Tibial nerve (tissue), 4 donors: ENCODE measurements at places on chromosomes 1 and 21. TPM values are rescaled to one million over a fixed set of nuclear protein-coding genes. Genes with fewer than 3 reads are reported as not detected.

The S100A7 gene
- total RNA-seq = not detected

The FAM43B gene
- 0.90 TPM for total RNA-seq

The MSH4 gene
- total RNA-seq = 0.44 TPM

The AKNAD1 gene
- total RNA-seq = 5.5 TPM

The SPOCD1 gene
- 14.1 TPM for total RNA-seq

The MARK1 gene
- 11.1 TPM for total RNA-seq

The DYRK3 gene
- 6.0 TPM for total RNA-seq

The PGLYRP3 gene
- total RNA-seq = not detected

The ERG gene
- 20.4 TPM for total RNA-seq

GRCh38 chr1:64960731-64961130 is 5.6 kb downstream of the JAK1 start:
- H3K36me3 ChIP-seq = no peaks in the 10 kb centered on the region
- no peak overlapping the region for H3K27ac ChIP-seq
- H3K4me1 ChIP-seq = peaks cover 16% of the 10 kb centered on the region
- no peak overlapping the region for H3K4me3 ChIP-seq

- H3K36me3 ChIP-seq = no peaks in the 10 kb centered on the region
- no peak for DNase-seq
- no peak overlapping the region for H3K4me3 ChIP-seq
- H3K27me3 ChIP-seq = no peaks in the 10 kb centered on the region
Observed at GRCh38 chr1:8406960-8407359, 89.0 kb downstream of the SLC45A1 start.

- peak overlapping the region; percentile 77 for H3K27ac ChIP-seq
- no peak overlapping the region for H3K4me3 ChIP-seq
- H3K27me3 ChIP-seq = no peaks in the 10 kb centered on the region
Observed at GRCh38 chr1:91846007-91846638, 39.8 kb downstream of the TGFBR3 start.

DNA sequence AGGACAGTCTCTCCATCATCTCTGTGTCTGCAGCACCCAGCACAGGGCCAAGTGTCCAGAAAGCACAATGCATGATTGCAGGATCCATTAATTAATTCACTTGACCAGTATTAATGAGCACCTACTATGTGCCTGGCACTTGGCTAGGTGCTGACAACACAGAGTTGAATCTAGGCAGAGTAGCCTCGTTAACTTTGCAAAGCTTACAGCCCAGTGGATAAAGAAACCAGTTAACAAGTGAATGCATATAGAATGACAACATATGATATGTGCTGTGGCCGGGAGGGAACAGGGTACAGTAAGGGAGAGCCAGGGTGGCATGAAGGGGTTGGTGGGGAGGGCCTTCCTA is 10.9 kb downstream of the SLC1A7 start:
- H3K27ac ChIP-seq = no peak overlapping the region
- no peak overlapping the region for H3K4me3 ChIP-seq
- no peaks in the 10 kb centered on the region for H3K27me3 ChIP-seq

- DNase-seq = no peak
- peaks cover 34% of the 10 kb centered on the region for H3K36me3 ChIP-seq
- H3K27me3 ChIP-seq = no peaks in the 10 kb centered on the region
- H3K4me1 ChIP-seq = peaks cover 29% of the 10 kb centered on the region
Observed at GRCh38 chr1:109307274-109308021, 637 bp upstream of the MYBPHL start.

DNA sequence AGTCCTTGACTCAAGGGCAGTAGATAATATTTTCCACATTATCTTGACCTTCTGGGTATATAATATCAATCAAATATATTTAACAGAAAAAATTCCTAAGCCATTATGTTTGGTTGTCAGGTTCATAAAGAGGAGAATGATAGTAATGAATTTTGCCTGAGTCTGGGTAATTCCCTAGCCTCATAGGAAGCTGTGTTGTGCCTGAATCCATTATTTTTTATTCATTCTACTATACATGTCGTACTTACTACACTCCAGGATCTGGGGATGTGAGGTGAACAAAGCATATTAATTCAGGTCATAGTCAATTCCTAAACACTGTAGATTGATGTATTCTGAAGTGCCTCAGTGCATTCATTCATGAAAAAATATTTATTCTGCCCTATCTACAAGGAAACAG is 204.2 kb downstream of the PTGER3 start:
- DNase-seq = no peak
- H3K27ac ChIP-seq = no peak overlapping the region
- H3K4me3 ChIP-seq = no peak overlapping the region
- H3K4me1 ChIP-seq = no peaks in the 10 kb centered on the region

GRCh38 chr1:235019961-235020360 is 108.7 kb downstream of the TOMM20 start:
- H3K4me1 ChIP-seq = no peaks in the 10 kb centered on the region
- no peak overlapping the region for H3K4me3 ChIP-seq

DNA sequence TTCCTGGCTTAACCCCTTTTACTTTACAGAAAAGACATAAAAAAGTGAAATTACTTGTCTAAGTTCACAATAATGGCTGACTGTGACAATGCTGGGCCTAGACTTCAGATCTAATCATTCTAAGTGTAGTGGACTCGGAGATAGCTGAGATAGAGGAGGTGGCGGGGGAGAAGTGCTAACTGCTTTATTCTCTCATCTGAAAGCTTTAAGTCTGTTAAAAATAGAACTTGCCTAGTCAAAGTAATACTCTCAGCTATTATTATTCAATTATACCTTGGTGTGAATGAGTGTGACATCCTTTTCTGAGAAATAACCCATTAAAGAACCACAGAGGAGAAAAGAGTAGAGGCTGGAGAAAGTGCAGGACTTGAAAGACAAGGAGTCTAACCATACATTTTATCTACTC is 96.1 kb upstream of the OLIG2 start:
- no peak for DNase-seq
- H3K27ac ChIP-seq = no peak overlapping the region
- no peaks in the 10 kb centered on the region for H3K36me3 ChIP-seq
- H3K4me1 ChIP-seq = no peaks in the 10 kb centered on the region
- no peaks in the 10 kb centered on the region for H3K27me3 ChIP-seq

GRCh38 chr1:68363339-68363738 is 86.4 kb downstream of the RPE65 start:
- H3K4me1 ChIP-seq = no peaks in the 10 kb centered on the region
- H3K4me3 ChIP-seq = no peak overlapping the region
- H3K36me3 ChIP-seq = no peaks in the 10 kb centered on the region
- no peak overlapping the region for H3K27ac ChIP-seq

- no peaks in the 10 kb centered on the region for H3K27me3 ChIP-seq
- H3K4me1 ChIP-seq = no peaks in the 10 kb centered on the region
- no peak overlapping the region for H3K27ac ChIP-seq
- DNase-seq = no peak
- H3K4me3 ChIP-seq = no peak overlapping the region
Observed at GRCh38 chr1:3436901-3437300, 17.6 kb upstream of the ARHGEF16 start.

DNA sequence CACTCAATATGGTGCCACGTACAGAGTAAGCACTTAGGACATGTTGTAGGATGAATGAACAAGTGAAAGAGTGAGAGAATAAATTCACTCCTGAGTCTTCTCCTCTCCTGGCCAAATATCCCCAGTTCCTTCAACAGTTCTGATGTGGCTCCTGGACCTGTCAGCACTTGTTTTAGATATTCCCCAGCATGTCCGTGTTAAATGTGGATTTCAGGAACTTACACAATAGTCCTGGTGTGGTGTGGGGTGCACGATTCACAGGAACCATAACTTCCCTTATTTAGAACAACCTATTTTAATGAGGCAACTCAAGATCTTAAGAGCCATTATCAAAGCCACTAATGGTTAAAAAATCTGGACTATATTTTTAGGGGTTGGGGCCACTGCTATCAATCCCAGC is 39.0 kb upstream of the MYSM1 start:
- H3K4me3 ChIP-seq = no peak overlapping the region
- H3K27me3 ChIP-seq = no peaks in the 10 kb centered on the region
- H3K27ac ChIP-seq = no peak overlapping the region
- H3K4me1 ChIP-seq = no peaks in the 10 kb centered on the region
- H3K36me3 ChIP-seq = no peaks in the 10 kb centered on the region

- no peaks in the 10 kb centered on the region for H3K4me1 ChIP-seq
- no peak for DNase-seq
- H3K4me3 ChIP-seq = no peak overlapping the region
- H3K36me3 ChIP-seq = no peaks in the 10 kb centered on the region
- no peaks in the 10 kb centered on the region for H3K27me3 ChIP-seq
- no peak overlapping the region for H3K27ac ChIP-seq
Observed at GRCh38 chr1:82820816-82821215, 1020.1 kb downstream of the ADGRL2 start.

GRCh38 chr1:77057994-77058585 is 161.1 kb downstream of the PIGK start:
- H3K27me3 ChIP-seq = no peaks in the 10 kb centered on the region
- no peak overlapping the region for H3K27ac ChIP-seq
- no peak overlapping the region for H3K4me3 ChIP-seq
- DNase-seq = no peak

GRCh38 chr1:110639724-110640386 is 33.7 kb upstream of the KCNA2 start:
- no peak overlapping the region for H3K27ac ChIP-seq
- no peaks in the 10 kb centered on the region for H3K27me3 ChIP-seq
- DNase-seq = no peak

GRCh38 chr1:206890125-206891060 is 6.8 kb upstream of the IL24 start:
- no peaks in the 10 kb centered on the region for H3K4me1 ChIP-seq
- DNase-seq = no peak
- H3K27ac ChIP-seq = no peak overlapping the region
- no peaks in the 10 kb centered on the region for H3K36me3 ChIP-seq
- H3K27me3 ChIP-seq = no peaks in the 10 kb centered on the region

DNA sequence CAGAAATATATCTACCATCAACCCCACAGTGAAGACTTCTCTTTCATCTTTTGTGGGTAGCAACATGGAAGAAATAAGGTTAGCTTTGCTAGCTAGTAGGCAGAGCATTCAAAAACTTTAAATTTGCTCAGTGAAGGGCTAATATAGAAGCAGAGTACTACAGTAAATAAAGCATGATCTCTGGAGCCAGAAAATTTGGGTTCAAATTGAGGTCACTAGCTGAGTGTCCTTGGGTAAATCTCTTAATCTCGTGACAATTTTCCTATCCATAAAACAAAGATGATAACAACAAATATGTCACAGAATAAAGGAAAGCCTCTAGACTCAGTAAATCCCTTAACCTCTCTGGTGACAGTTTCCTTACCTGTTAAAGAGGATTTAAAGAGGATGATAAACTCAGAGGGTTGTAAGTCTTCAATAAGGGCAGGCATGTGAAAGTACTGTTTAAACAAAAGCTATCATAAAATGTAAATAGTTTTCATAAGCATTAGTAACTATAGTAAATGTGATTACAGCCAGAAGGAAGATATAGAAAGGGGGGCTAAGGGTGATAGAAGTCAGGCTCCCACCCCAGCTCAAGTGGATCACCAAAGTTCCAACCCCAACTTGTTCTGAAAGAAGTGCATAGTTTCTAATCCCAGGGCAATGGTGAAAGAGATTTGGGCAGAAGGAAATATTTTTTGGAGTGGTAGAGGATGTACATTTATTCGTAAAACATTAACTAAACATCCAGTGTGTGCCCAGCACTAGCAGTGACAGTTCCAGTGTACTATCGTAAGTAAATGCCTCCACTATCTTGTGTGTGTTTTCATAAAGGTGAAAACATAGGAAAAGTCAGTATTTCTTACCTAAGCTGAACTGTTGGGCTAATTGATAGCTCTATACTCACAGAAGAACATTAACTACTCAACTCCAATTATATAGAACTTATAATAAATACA is 24.8 kb downstream of the TM2D1 start:
- no peak for DNase-seq
- H3K4me1 ChIP-seq = no peaks in the 10 kb centered on the region

GRCh38 chr1:33902486-33903209 is 38.8 kb downstream of the HMGB4 start:
- H3K4me1 ChIP-seq = no peaks in the 10 kb centered on the region
- DNase-seq = no peak
- H3K4me3 ChIP-seq = no peak overlapping the region
- H3K27me3 ChIP-seq = no peaks in the 10 kb centered on the region

GRCh38 chr1:189149547-189150375 is 1327.9 kb downstream of the BRINP3 start:
- no peaks in the 10 kb centered on the region for H3K27me3 ChIP-seq
- no peak overlapping the region for H3K27ac ChIP-seq
- H3K4me3 ChIP-seq = no peak overlapping the region
- H3K36me3 ChIP-seq = no peaks in the 10 kb centered on the region

- no peaks in the 10 kb centered on the region for H3K4me1 ChIP-seq
- peaks cover 3% of the 10 kb centered on the region for H3K27me3 ChIP-seq
- no peak overlapping the region for H3K27ac ChIP-seq
- no peak overlapping the region for H3K4me3 ChIP-seq
- no peak for DNase-seq
Observed at GRCh38 chr1:31218705-31219104, 21.0 kb downstream of the NKAIN1 start.

DNA sequence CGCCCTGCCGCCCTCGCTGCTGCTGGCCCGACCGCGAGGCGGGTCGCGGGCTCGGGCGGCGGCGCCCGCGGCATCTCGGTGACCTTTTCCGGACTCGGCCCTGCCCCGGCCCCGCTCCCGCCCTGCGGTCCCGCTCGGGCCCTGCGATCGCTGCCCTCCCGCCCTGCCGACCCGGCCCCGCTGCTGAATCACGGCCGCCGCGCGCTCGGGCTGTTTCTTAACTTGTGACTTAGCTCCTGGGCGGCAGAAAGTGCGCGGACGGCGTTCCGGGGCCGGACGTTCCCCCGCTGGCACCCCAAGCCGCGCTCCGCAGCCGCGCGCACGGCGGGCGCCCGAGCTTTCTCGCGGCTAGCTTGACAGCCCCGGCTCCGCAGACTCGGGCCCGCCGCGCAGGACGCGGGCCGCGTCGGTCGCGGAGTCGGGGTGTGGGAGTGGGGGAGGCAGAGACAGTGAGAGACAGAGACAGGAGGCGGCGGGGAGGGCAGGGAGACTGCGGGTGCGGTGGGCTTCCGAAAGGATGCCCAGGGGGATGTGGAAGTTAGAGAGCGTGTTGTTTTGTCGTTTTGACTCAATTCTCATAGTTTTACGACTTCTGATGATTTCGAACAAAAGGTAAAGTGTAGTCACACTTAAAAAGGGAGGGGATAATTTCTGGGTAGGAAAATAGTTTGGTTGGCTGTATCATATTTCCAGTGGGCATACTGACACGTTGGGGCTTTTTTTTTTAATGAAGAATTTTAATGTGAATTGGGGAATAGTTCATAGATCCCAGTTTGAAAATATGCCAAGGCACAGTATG is 49.8 kb downstream of the PRDM2 start:
- peak overlapping the region; percentile 93 for H3K4me3 ChIP-seq
- no peaks in the 10 kb centered on the region for H3K4me1 ChIP-seq
- no peaks in the 10 kb centered on the region for H3K27me3 ChIP-seq
- DNase-seq = peak; percentile 23
- peak overlapping the region; percentile 92 for H3K27ac ChIP-seq
- H3K36me3 ChIP-seq = no peaks in the 10 kb centered on the region

DNA sequence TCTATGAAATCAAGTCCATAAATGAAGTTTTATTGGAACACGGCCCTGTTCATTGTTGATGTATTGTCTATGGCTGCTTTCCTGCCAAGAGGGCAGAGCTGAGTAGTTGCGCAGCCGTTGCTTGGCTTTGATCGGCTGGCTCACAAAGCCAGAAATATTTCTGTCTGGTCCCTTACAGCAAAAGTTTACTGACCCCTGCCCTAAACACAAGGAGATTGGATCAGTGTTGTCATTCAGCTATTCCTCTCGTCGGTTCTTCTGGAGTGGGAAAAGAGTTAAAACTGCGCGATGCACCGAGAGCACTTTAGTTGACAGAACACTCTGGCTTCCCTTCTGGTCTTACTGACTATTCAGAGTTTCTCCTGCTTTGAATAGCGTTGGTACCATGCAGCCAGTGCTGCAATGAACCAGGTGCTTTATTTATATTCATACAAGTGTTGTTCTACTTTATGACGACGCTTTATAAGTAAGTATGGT is 868 bp downstream of the ZBTB40 start:
- peak overlapping the region; percentile 98 for H3K27ac ChIP-seq
- peak overlapping the region; percentile 96 for H3K4me3 ChIP-seq
- DNase-seq = no peak
